A549 treated with CpdA at 1 μM for 4 hours (cell line): ENCODE measurements at places on chromosomes 2 and 18. TPM values are rescaled to one million over a fixed set of nuclear protein-coding genes. Genes with fewer than 3 reads are reported as not detected.

Gene MXD1
- 1.8 to 2.8 TPM (median 2.4 TPM) in 5 replicates for total RNA-seq

Gene CD207
- not detected in 5 replicates for total RNA-seq

Gene CAPN14
- 0.02 to 0.06 TPM in 2 of 5 replicates, not detected in the others for total RNA-seq

Gene INHBB
- total RNA-seq, result 11.5 to 19.8 TPM (median 13.6 TPM) in 5 replicates

Gene EN1
- total RNA-seq, result 0.60 to 1.1 TPM (median 0.94 TPM) in 5 replicates

Gene LOXHD1
- total RNA-seq, result not detected in 5 replicates

Gene ASAP2
- 27.8 to 37.4 TPM (median 34.4 TPM) in 5 replicates for total RNA-seq

Gene DSEL
- total RNA-seq, result 0.28 to 0.44 TPM (median 0.37 TPM) in 5 replicates

Gene KCNS3
- total RNA-seq, result 1.1 to 1.3 TPM (median 1.2 TPM) in 5 replicates

Gene IL37
- not detected in 5 replicates for total RNA-seq

Gene ITPRIPL1
- not detected in 5 replicates for total RNA-seq

Gene DSG4
- total RNA-seq, result not detected in 5 replicates

Gene ANKRD53
- 0.10 to 0.11 TPM in 2 of 5 replicates, not detected in the others for total RNA-seq

Gene HOXD9
- 0.98 to 1.4 TPM (median 1.3 TPM) in 5 replicates for total RNA-seq

Gene DPP10
- not detected in 5 replicates for total RNA-seq

Gene CCDC85A
- 0.05 to 0.12 TPM (median 0.10 TPM) in 5 replicates for total RNA-seq

Gene UPP2
- total RNA-seq, result not detected in 5 replicates
